ENCODE measurements at places on chromosomes 1 and 21.

DNA sequence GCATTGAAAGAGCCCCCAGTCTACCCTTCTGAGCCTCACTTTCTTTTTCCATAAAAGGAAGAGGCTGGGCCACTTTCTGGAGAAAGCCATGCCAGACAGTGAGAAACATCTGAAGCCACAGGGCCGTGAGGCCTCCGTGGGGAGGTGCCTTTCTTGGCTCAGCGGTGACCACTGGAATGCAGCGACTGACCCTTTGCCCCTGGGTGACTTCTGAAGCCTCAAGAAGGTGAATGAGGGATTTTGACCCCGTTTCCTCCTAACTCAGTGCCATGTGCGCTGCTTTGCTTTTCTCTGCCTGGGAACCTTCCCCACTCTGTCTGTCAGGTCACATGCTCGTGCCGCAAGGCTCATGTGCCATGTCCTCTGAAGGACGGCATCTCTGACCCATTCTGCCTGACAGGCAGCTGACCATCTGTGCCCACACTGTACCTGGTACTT, 44.7 kb upstream of the A3GALT2 start:
- DNase-seq: no peak

GRCh38 chr1:198556971-198557370, 16.5 kb upstream of the ATP6V1G3 start:
- no peak for DNase-seq

- DNase-seq: no peak
Measured at GRCh38 chr1:6041432-6042062, 4.1 kb upstream of the KCNAB2 start.

DNA sequence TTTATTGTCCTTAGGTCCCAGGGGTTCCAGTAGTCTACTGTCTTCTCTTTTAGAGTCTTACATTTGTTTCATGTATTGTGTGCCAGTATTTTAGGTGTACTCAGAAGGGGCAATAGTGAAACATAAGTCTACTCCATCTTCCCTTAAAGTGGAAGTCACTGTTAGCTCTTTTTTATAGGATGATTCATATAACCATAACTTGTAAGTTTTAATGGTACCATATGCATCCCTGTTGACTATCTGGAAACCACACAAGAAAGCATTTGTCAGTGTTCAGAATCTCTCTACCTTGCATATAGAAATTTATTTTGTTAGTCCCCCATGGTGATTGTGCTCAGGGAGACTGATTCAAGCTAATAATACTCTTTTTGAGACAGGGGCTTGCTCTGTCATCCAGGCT, 149.9 kb downstream of the HS2ST1 start:
- no peak for DNase-seq

DNA sequence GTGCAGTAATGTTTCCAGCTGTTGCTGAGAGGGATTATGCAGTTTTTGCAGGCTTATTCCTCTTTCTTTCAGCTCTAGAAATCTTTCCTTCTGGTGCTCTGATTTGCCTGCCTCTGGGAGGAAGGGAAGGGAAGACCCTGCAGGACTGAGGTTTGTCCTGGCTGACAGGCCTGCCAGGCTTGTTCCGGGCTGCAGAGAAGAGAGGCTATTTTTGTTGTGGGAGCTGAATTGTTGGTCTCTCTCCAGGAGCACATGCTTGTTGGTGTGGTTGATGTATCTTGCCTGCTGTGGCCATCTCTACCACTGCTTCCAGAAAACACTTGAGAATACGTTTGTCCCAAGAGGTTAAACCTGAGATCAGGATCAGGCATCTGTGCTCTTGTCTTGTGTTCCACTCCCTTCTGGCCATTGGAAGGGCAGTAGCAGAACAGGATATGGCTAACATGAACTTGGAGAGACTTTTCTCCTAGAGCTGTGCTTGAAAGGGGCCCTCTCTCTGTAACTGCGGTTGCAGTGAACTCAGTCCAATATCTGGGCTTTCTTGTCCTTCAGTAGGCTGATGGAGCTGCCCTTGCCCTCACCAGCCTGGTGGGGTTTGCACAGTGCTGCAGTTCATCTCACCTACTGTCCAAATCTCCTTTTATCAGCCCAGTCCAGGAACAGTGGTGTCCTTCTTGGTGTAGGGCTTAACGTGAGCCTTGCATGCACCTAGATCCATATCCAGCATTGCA, 21.5 kb upstream of the SLC25A34 start:
- DNase-seq: no peak

Measured in cortex of kidney (tissue), 1 donor.